ENCODE measurements at places on chromosomes 16 and 17. TPM values are rescaled to one million over a fixed set of nuclear protein-coding genes. Genes with fewer than 3 reads are reported as not detected.

The TSPOAP1 gene
- total RNA-seq = 7.4 TPM

The FBXO39 gene
- total RNA-seq = not detected

The C1QTNF8 gene
- not detected for total RNA-seq

The ANKFY1 gene
- total RNA-seq = 20.6 TPM

The PDXDC1 gene
- total RNA-seq = 74.5 TPM

The ANKRD40CL gene
- not detected for total RNA-seq

The G6PC1 gene
- total RNA-seq = not detected

The CDRT4 gene
- not detected for total RNA-seq

The NECAB2 gene
- not detected for total RNA-seq

The ZNF747 gene
- total RNA-seq = 9.1 TPM

The ABCC11 gene
- total RNA-seq = not detected

The SULT1A2 gene
- total RNA-seq = 2.3 TPM

DNA sequence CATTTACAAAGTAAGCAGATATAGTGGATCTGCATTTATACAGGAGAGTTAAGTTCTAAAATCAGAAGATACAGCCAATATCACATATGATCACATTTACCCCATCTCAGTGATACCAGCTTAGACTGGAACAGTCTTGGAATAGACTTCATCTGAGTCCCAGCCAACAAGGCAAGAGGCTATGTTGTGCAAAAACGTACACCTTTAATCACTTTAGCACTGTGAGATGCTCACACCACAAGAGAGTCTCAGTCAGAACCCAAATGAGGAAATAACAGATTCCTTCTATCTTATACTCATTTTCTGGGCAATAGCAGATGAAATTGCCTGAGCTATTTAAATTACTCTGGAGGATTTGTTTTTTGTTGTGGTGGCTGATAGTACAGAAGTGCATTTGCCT lies 145.6 kb downstream of the ANKFN1 start:
- DNase-seq = no peak

GRCh38 chr16:86222547-86222946 lies 287.8 kb upstream of the FOXF1 start:
- DNase-seq = no peak

GRCh38 chr17:65914784-65915342 lies 277.1 kb downstream of the CEP112 start:
- no peak for DNase-seq

GRCh38 chr16:31064882-31065461 lies 9.1 kb downstream of the ZNF668 start:
- peak; percentile 79 for DNase-seq

DNA sequence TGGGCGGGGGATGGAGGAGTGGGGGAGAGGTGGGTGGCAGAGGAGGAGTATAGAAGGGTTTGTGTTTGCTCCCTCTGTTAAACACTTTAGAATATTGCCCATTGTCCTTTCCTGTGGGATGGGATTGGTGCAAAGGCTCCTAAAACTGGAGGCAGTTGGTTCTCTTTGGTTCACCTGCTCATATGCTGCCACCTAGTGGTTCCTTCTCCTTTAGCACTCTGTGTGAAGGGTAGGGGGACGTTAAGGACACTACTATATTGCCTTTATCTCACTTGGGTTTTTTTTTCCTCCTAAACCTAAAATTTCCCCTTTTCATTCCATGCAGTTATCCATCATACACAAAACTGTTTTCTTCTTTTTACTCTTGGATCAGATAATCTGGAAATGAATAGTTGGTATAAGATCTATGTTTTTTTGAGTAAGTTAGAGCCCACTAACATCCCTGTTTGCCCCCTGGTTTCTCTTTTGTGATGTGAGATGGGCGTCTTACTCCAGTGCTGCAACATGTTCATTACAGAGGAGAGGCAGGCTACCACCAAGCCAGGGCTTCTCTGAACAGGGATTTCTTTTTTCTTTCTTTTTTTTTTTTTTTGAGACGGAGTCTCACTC lies 23.8 kb downstream of the SNX11 start:
- peak; percentile 68 for DNase-seq

DNA sequence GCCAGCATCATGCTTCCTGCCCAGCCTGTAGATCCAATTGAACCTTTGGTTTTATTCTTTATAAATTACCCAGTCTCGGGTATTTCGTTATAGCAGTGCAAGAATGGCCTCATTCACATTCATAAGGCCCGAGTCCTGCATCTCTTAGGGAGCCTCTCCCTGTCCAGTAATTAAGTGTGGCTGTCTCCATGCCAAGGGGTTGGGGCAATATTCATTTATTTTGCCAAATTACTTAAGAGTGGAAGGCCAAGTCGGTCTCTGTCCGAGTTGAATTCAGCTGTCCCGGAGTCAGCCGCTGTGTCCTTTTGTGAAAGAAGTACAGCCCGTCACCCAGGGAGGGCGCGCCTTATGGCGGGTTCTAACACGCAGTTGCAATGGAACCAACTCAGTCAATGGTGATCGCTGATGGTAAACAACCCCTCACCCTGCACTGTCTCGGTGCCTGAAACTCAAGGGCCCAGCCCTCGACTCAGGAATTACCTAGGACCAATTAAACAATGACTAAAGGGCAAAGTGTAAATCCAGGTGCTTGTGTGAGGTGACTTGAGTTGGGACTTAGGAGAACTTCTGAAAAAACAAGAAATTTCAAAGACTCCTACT lies 22.2 kb downstream of the KIAA0513 start:
- DNase-seq = no peak

- DNase-seq = no peak
These were observed 1.8 kb downstream of the NAGS start for GRCh38 chr17:44006272-44006597.

DNA sequence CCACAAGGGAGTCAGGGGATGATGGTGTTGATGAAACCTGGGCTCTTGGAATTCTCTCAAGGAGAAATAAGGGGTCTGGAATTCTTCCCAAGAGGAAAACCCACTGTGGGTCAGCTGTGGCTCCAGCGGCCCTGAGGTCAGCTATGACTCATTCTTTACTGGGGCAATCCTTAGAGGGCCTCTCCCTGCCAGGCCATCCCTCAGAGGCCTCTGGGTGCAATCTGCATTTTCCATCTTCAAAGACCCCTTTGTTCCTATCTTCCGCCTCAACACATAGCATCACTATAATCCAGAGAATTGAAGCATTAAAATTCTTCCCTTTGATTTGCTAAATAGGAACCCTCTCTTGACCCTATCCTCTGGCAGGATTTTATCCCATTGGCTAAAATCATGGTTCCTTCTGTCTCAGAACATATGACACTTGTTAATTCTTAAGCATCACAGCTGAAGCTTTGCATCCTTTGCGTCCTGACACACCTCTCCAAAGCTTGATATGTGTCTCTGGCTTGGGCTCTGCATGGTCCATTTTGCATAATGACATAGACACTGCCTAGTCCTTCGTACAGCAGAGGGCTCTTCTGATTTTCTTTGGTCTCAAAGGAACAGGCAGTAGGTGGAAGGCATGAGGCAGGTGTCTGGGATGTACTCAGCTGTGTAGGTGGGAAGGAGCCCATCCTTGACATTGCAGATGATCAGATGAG lies 4.4 kb upstream of the KRT37 start:
- DNase-seq = no peak

DNA sequence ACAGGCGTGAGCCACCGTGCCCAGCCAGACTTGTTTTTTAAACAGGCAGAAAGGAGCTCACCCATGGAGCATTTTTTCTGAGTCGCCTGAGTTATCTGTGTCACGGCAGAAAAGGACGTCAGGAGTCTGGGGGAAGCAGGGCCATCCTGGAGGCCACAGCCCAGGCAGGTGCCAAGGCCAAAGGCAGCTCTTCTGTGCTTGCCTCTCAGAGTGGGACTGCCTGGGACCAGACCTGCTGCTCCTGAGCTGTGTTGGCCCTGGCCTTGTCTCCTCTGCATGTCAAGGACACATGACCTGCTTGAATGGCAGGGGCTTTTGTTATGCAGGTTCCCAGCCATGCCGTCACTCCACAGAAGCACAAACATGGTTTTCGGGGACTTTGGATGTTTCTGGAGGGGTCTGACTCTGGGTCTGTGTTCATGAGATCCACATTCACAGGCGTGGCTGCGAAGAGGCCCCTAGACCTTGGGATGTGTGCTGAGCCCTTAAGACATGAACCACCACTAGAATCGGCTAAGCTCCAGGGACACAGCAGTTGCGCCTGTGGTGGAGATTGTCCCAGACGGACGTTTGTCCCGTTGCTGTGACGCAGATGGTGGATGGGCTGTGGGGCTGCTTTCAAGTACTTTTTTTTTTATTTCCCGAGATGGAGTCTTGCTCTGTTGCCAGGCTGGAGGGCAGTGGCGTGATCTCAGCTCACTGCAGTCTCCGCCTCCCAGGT lies 33.8 kb downstream of the FOXK2 start:
- no peak for DNase-seq

- DNase-seq = no peak
These were observed 1.1 kb upstream of the STAT5B start for GRCh38 chr17:42277342-42277712.

- DNase-seq = no peak
These were observed 28.9 kb downstream of the WIPF2 start for GRCh38 chr17:40247926-40248495.

DNA sequence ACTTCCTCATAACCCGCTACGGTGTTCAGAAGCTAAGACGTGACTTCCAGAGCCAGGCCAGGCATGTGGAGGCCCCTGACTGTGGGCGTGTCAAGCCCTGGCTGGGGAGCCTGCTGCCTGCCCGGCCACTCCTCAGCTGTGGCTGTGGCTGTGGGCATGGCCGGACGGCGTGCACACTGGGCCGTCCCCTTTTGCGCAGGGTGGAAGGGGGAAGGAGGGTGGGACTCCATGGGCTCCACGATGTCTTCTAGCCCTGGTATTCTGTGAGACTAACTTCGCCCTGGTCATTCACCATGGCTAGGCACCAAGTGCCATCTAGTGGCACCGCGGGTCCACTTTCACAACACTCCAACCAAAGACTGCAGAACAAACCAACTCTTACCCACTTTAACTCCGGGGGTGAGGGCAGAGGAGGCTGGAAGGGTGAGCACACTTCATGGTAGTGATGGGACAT lies 67.9 kb downstream of the N4BP1 start:
- peak; percentile 66 for DNase-seq

- DNase-seq = no peak
These were observed 21.1 kb downstream of the KATNB1 start for GRCh38 chr16:57756424-57757325.

GRCh38 chr17:46949291-46950174 lies 26.6 kb downstream of the GOSR2 start:
- DNase-seq = no peak

GRCh38 chr17:69141431-69142174 lies at the start of gene ABCA6:
ABCA6 (minus strand) TSS chr17:69141895; CDS start chr17:69140703, 1,192 bp downstream.
- DNase-seq = no peak

- DNase-seq = no peak
These were observed 144.6 kb upstream of the PLCG2 start for GRCh38 chr16:81634380-81635062.

- DNase-seq = peak; percentile 94
These were observed 36.0 kb downstream of the CHD9 start for GRCh38 chr16:53090591-53091411.

DNA sequence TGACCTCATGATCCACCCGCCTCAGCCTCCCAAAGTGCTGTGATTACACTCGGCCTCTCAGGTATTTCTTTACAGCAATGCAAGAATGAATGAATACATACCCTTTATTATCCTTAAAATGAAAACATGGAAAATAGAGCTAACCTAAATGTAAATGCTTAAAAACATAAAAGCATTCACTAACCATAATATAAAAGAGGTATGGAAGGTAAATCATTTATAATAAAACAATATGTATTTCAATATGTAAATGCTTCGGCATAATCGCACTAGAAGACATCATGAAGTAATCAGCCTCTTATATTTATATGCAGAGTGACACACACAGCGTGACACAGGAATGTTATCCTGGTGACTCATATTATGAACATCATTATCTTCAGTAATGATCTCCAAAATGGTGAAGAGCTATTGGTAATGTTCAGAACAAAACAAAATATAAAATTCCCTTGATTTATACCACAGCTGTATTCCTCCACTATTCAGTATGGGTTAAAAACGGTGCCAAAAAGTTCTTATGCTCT lies 53.9 kb downstream of the AIPL1 start:
- no peak for DNase-seq

DNA sequence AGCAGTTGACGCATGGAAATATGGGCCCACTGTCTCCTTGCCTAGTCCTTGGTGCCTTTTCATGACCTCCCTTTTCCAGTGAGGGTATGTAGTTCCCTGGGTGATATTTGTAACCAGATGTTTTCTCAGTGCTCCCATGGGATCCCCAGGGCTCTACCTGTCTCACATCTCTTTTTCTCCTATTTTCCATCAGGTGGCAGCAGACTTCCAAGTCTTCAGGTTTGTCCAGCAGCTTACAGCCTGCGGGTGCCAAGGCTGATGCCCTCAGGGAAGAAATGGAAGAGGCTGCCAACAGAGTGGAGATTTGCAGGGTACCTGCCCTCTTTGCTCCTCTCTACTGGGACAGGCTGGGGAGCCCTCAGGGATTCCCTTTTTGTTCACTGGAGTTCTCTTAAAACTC lies 89.1 kb downstream of the ELAC2 start:
- no peak for DNase-seq

- no peak for DNase-seq
These were observed 88.4 kb upstream of the ATF7IP2 start for GRCh38 chr16:10297341-10298006.

DNA sequence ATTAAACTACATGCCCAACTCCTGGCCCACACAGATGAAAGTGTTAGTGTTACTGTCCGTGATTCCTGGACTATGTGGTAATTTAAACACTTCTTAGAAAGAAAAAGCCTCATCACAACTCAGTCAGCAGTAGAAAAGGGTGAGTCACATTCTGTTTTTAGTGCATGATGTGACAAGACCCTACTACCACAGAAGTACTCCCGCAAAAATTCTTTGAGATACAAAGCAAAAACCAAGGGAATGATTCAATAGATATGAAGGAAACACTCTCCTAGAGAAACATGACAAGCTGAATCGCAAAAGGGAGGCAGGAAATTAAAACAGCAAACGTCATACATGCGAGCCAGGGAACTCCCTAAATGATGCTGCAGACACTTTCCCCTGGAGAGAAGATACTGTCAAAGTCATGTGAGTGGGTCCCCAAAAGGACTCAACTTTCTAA lies 14.4 kb downstream of the SNN start:
- DNase-seq = no peak

DNA sequence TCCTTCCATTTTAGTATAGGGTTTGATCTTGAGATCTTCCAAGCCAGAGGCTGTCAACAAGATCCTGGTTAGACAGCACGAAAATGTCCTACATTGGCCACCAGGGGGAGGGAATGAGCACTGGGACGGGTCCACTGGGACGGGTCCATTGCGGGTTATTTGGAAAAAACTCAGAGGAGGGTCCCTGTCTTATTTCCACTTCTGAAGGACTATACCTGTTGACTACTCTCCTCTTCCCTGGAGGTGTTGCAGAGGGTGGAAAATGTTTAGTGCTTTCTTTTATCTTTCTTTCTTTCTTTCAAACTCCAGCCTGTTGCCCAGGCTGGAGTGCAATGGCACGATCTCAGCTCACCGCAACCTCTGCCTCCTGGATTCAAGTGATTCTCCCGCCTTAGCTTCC lies 2.5 kb downstream of the TTLL6 start:
- DNase-seq = peak; percentile 65

DNA sequence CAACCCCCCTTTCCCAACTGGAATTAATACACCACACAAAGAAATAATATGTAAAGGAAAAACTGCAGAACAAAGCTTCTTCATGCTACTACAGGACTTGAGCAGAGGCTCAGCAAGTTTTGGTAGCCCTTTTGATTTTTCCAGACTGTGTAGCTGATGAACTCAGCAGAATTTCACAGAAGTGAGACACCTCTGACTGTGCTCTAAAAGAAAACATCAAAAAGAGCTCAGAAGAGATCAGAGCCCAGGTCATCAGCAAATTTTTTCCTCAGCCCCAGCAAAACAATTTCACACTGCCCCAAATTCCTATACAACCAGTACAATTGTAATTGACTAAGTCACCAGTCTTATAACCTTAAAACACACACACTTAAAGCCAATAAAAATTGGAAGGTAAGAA lies 38.0 kb downstream of the TTC19 start:
- no peak for DNase-seq
